ENCODE measurements at places on chromosomes 12 and 14.

GRCh38 chr14:75748336-75748735 lies 87.3 kb downstream of the TTLL5 start:
- DNase-seq: no peak

- DNase-seq: no peak
Observed at GRCh38 chr12:93860668-93861373, 183.6 kb downstream of the CRADD start.

GRCh38 chr14:96038920-96039632 lies at the start of gene C14orf132:
TSS of gene C14orf132 (plus strand) at chr14:96039362. CDS start at chr14:96039501, 139 bp downstream.
- DNase-seq: peak; percentile 18

DNA sequence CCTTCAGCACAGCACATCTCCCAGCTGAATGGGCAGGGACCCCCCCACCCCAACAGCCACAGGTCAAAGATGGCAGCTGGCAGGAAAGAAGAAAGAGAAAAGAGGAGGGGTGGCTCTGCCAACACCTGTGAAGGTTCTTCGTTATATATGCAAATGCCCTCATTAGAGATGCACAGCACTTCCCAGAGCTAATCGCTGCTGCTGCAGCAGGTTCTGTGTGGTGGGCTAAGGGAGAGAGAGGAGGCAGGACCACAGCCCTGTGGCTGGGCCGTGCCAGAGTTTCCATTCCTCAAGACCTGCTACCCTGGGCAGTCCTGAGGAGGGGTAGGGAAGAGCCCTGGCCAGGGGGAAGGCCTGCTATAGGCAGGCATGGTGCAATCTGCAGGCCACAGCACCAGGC lies 28.7 kb downstream of the SMUG1 start:
- DNase-seq: no peak

DNA sequence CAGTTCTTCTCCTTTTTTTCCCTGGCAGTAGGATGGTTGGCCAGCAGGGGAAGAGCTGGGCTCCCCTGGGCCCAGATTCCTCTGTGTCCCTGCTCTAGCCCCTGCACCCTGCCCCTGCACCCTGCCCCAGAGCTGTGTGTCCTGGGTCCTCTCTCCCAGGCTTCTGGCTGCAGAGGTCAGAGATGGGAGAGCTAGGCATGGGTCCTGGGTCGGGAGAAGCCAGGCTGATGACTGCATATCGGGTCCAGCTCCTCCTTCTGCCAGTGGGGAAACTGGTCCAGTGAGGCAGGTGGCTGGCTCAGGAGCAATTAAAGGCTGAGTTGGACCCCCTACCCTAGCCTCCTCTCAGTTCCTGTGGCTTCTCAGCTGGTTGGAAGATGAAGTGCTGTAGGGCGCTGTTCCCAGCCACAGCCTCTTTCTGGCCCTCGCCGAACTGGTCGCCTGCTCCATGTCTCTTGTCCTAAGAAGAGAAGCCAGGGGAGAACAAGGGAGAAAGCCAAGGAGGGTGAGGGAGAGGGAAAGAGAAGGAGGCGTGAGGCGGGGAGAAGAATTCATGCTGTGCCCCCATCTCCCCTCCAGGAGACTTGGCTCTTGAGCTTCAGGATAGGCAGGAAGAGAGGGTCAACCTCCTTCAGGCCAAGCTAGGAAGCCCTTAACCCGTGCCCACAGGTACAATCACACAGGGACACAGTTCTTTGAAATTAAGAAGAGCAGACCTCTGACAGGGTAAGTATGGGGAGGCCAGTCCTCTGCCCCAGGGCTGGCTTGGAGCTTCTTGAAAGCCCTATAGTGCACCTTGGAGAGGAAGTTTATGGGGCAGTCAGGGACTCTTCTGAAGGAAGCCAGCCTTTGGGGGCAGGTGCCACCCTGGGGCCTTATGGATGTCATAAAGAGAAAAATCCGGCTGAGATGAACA lies 9.5 kb downstream of the VASH1 start:
- no peak for DNase-seq

- DNase-seq: no peak
Observed at GRCh38 chr12:40168868-40169267, 55.9 kb upstream of the LRRK2 start.

- DNase-seq: no peak
Observed at GRCh38 chr12:5246196-5246595, 185.7 kb upstream of the NTF3 start.

- no peak for DNase-seq
Observed at GRCh38 chr12:51622564-51622963, 31.5 kb downstream of the SCN8A start.

GRCh38 chr12:116999066-116999465 lies 88.3 kb downstream of the FBXW8 start:
- DNase-seq: no peak

DNA sequence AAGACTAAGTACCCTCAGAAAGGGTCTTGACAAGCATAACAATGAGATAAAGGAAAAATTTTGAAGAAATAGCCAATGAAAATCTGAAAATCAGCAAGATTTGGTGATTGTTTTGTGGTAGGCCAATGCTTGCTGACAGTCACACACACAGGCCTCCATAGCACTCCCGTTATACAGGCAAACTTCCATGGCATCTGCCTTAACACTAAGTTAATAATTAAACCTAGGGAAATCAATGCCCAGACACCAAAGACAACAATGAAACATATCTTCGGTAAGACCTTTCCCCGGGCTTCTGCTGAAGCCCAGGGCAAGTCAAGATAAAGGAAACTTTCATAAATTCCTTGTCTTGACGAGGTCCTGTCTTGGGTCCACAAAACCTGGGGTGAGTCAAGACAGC lies 18.6 kb upstream of the RERGL start:
- DNase-seq: no peak

DNA sequence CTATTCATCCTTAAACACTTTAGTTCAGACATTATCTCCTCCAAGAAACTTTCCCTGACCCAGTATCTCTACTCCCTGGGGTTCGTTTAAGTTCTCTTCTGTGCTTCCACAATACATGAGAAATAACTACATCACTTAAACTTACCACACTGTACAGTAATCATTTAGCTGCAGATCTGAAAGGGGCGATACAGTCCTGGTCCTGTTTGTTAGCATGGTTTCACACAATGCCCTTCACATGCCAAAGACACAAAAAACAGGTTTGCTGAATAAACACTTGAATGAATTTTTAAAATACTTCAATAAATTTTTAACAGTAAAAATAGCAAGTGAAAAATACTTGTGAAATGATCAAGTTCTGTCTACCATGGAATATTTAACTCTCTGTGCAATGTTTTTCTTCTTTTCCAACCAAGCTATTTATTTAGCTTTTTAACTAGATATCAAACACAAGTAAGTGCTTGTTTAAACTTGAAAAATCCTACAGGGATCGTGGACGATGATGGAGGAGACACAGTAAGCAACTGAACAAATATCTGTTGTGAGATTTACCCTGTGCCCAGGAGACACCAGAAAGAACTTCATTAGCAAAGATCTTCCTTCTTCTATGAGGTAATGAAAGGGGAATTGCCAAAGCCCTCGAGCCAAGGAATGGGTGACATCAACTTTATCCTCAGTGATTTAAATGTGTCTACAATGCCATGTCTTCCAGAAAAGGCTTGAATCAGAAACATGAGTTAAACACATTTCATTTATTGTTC lies 255.6 kb upstream of the GRIP1 start:
- DNase-seq: no peak

GRCh38 chr14:41360126-41360525 lies 246.6 kb upstream of the LRFN5 start:
- DNase-seq: no peak

DNA sequence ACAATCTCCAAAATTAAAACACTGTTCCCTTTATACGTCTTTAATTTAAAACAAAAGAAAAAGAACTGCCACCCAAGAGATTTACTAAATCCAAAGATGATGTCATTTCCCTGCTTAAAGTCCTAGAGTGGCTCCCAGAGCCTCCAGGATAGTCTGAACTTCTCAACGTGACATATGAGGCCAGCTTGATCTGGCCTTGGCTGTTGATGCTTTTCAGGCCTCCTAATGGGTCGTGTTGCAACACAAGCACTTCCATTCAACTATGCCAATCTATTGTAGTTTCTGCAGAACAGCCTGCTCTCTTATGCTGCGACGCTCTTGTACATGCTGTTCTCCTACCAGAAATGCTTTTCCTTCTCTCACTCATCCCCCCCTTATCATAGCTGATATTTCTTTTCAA lies 35.7 kb downstream of the LGR5 start:
- DNase-seq: peak; percentile 10

DNA sequence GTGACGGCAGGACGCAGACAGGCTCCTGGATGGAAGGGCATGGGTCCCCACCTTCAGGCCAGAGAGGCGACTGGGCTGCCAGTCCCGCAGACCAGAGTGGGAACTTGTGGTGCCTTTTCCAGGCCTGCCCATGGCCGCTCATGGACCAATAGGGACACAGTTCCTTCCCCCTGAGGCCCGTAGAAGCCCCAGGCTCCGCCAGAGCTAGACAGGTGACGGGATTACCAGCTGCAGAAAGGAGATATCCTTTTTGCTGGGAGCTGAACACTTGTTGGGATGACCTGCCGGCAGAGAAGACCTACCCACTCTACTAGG lies 73.6 kb upstream of the RASSF8 start:
- DNase-seq: no peak

GRCh38 chr12:25924491-25925001 lies 33.9 kb upstream of the RASSF8 start:
- DNase-seq: no peak

GRCh38 chr14:96852823-96853422 lies 55.7 kb downstream of the VRK1 start:
- peak; percentile 57 for DNase-seq

GRCh38 chr12:44655846-44656245 lies 220.3 kb downstream of the NELL2 start:
- DNase-seq: no peak

GRCh38 chr12:49342066-49342913 lies 4.4 kb upstream of the DNAJC22 start:
- DNase-seq: peak; percentile 59

DNA sequence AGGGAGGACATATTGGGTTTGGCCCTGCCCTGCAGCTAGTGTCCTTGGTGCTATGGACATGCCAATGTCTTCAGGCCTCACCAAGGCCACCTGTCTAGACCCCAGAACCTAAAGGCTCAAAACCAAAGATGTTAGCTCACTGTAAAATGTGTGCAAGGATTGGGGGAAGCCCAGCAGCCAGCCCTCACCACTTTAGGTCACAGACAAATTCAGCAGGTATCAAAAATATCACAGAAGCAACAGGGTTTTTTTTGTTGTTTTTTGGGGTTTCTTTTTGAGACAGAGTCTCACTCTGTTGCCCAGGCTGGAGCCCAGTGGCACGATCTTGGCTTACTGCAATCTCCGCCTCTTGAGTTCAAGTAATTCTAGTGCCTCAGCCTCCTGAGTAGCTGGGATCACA lies 29.0 kb upstream of the NINJ2 start:
- no peak for DNase-seq

GRCh38 chr14:61026526-61026925 lies 45.5 kb downstream of the SLC38A6 start:
- DNase-seq: no peak

DNA sequence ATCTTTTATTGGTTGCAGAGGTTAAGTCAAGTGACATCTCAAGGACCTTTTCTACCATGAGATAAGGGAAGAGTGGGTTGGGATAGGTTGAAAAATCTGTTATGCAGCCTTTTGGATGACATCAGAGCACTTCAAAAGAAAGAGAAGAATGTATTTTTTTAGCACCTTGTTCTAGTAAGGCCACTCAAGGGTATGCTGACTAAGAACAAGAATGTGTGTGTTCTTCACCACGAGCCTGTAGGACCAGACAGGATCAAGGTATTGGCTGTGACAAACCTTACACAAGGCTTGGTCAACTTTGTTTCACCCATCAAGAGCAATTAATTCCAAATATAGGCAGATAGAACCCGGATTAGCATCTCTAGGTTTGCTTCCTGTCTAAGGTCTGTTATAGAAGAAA lies 142.5 kb downstream of the SAMD4A start:
- no peak for DNase-seq

DNA sequence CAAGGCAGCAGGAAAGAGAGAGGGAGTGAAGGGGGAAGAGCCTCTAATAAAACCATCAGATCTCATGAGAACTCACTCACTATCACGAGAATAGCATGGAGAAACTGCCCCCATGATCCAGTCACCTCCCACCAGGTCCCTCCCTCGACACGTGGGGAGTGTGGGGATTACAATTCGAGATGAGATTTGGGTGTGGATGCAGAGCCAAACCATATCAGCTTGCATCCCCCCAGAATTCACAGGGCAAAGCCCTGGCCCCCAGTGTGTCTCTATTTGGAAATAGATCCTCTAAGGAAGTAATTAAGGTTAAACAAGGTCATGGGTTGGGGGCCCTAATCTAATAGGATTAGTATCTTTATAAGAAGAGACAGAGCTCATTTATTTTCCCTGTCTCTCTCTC lies 56.1 kb upstream of the TCL1A start:
- no peak for DNase-seq

DNA sequence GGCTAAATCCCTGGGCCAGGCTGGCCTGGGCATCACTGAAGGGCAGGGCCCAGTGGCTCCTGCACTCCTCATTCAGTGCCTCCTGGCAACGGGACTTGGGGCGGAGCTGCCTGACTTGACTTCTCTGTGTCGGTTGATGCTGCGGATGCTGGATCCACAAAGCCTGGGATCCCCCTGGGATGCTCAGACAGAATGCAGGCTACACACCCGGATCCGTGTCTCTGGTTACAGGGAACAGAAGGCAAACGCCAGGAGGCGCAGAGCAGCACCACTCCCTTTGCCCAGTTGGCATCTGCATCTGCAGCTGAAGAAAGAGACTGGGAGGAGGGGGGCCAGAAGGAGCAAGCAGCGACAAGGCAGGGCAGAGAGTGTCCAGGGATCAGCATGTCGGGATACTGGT lies 154.5 kb upstream of the FKBP4 start:
- peak; percentile 68 for DNase-seq

GRCh38 chr14:91229743-91230200 lies 14.7 kb downstream of the GPR68 start:
- no peak for DNase-seq

- DNase-seq: no peak
Observed at GRCh38 chr12:48758186-48758585, 30.7 kb downstream of the ADCY6 start.

DNA sequence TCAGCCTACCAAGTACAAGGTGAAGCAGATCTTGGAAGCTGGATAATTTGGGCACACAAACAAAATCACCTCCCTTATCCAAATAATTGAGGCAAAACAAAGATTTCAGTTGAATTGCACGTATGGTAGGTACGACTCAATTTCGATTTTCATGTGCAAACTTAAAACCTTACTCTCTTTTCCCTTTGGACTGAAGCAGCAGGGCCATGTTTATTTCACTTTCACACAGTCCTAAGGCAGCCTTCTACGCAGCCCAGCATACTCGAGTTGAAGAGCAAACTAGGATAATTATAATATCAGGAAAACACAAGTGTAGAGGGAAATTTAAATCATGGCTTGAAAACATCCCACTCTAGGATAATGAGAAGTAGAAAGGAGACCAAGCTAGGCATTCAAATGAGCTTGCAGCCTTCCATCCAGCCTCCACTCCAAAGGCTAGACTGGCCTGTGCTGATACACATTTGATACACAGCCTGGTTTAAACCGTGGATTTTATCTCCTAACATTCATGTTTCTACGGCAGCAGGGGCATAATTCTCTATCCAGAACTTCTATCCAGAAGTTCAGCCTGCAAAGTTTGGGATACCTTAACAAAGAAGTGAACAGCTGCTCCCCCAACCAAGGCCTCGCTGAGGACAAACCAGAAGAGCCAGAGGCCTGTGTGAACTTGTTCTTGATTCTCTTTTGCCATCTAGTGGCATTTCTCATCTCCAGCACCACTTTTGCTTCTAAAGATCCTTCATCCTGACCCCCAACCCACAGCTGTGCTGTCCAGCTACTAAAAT lies 2.4 kb upstream of the RNASE7 start:
- DNase-seq: peak; percentile 49

- no peak for DNase-seq
Observed at GRCh38 chr12:30845676-30846075, 80.9 kb upstream of the TSPAN11 start.

GRCh38 chr12:117063162-117063911 lies 35.9 kb downstream of the TESC start:
- no peak for DNase-seq
